ENCODE measurements at places on chromosomes 13 and 19. TPM values are rescaled to one million over a fixed set of nuclear protein-coding genes. Genes with fewer than 3 reads are reported as not detected.

LRRC8E gene
- 0.65 TPM for total RNA-seq

DNA sequence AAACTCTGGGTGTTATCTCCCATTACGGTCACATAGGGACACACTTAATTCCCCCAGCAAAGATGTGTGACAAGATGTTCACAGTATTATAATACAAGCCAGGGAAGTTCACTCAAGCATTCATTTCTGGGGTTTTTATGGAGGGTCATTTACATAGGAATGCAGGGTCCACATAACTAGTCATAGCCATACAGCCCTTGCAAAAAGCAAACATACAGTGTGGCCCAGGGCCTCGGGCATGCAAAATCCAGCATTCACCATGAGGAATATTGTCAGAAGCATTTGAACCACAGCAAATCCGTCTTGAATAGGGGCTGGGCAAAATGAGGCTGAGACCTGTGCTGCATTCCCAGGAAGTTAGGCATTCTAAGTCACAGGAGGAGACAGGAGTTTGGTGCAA is 13.0 kb upstream of the ZNF460 start:
- DNase-seq, result no peak
- no peaks in the 10 kb centered on the region for H3K4me1 ChIP-seq
- no peak overlapping the region for H3K4me3 ChIP-seq
- H3K27ac ChIP-seq, result no peak overlapping the region
- H3K36me3 ChIP-seq, result no peaks in the 10 kb centered on the region

DNA sequence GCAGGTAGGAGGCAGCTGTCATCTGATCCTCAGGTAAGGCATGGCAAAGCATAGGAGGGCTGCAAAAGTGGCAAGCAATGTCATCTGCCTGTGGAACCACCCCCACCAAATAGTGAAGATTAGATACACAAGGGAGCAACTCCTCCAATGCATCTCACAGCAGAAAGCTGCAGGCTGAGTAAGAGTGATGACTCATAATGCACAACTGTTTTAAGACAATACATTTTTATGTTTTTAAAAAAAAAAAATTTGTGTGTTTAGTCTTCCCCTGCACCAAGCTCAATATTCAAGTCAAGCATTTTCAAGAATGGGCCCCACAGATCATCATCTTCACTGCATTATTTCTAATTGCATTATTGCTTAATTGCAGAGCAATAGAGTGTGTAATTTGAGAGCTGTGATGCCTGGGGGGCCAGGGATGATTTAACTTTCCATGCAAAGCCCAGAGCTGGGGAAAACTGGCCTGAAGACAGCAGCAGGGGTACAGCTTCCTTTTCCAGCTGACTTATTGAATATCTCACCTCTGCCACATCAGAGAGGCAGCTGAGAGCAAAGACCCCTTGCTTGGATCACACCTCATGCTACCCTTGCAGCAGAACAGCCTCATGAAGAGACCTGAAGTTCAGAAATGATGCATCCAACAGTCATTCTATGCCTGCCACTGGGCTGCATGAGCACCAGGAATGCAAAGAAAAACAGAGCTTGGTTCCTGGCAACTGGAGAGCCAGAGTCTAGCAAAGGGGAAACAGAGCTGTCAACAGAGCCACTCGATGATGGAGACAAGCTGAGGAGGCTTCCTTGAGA is 22.7 kb upstream of the POP4 start:
- H3K4me3 ChIP-seq, result no peak overlapping the region
- H3K27ac ChIP-seq, result no peak overlapping the region
- DNase-seq, result no peak
- H3K36me3 ChIP-seq, result no peaks in the 10 kb centered on the region
- H3K4me1 ChIP-seq, result no peaks in the 10 kb centered on the region

- H3K27me3 ChIP-seq, result peaks cover 79% of the 10 kb centered on the region
- peaks cover 9% of the 10 kb centered on the region for H3K4me1 ChIP-seq
- peak; percentile 57 for DNase-seq
- no peak overlapping the region for H3K27ac ChIP-seq
Observed at GRCh38 chr19:919199-920050, 2.3 kb downstream of the KISS1R start.

- peaks cover 13% of the 10 kb centered on the region for H3K36me3 ChIP-seq
- H3K27me3 ChIP-seq, result no peaks in the 10 kb centered on the region
- H3K4me1 ChIP-seq, result no peaks in the 10 kb centered on the region
- no peak overlapping the region for H3K27ac ChIP-seq
- no peak overlapping the region for H3K4me3 ChIP-seq
Observed at GRCh38 chr13:42307461-42307860, 35.5 kb downstream of the AKAP11 start.

DNA sequence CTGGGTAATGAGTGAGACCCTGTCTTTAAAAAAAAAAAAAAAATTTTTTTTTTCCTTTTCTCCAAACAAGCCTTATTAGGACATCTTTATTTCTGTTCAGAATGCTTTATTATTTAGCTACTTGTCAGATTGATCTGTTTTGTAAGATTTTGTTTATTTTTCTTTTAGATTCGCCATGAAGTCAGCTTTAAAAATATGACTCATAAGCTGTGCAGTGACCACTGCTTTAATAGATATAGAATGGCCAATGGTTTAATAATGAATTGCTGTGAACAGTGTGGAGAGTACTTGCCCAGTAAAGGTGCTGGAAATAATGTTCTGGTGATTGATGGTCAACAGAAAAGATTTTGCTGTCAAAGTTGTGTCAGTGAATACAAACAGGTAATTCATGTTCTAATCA is 47.7 kb downstream of the ZMYM2 start:
- H3K4me1 ChIP-seq, result no peaks in the 10 kb centered on the region
- no peak overlapping the region for H3K4me3 ChIP-seq

CAPN12 gene
- 4.9 TPM for total RNA-seq

- H3K27me3 ChIP-seq, result no peaks in the 10 kb centered on the region
- peaks cover 45% of the 10 kb centered on the region for H3K4me1 ChIP-seq
- peak overlapping the region; percentile 86 for H3K27ac ChIP-seq
- DNase-seq, result peak; percentile 59
Observed at GRCh38 chr13:106532111-106532929, 3.1 kb downstream of the EFNB2 start.

Data from neural progenitor cell (in vitro differentiated cells).